ENCODE measurements at places on chromosomes 3 and 15.

DNA sequence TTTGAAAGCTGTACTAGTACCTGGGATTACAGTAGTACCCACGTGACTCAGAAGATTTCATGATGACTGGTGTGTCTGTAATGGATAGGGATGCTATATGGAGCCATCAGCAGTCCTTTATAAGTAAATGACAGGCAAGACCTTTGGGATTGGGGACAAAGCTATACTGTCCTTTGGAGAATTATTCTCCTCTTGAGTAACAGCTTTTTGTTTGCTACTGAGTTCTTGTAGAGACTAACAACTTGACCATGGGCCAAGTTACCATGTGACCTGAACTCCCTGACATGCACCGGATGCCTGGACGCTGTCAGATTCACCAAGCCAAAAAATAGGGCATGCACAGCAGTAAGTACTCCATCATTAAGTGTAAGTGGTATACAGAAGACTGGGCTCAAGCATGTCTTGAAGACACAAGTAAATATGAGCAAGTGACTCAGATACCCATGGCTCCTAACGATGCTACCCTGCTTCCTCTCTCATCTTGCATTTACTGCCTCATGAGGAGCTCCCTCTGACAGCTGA is 12.9 kb downstream of the SEC11A start:
- no peak for DNase-seq

- DNase-seq, result no peak
These were observed 146.4 kb downstream of the ROBO2 start for GRCh38 chr3:77186319-77186718.

DNA sequence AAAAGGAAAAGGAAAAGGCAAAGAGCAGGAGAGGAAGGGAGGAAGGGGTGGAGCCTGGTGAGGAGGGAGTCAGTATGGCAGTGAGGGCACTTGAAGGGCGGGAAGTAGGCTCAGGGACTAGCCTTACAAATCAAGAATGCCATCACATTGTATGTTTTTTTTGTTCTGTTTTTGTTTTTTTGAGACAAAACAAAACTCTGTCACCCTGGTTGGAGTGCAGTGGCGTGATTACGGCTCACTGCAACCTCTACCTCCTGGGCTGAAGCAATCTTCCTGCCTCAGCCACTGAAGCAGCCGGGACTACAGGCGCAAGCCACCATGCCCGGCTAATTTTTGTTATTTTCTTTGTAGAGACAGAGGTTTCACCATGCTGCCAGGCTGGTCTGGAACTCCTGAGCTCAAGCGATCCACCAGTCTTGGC is 10.5 kb upstream of the PIK3CB start:
- DNase-seq, result no peak

- DNase-seq, result no peak
These were observed 105.5 kb upstream of the IL12A start for GRCh38 chr3:159882790-159883779.

- DNase-seq, result no peak
These were observed 130.1 kb downstream of the EDEM1 start for GRCh38 chr3:5317557-5317956.

- DNase-seq, result no peak
These were observed 242.2 kb downstream of the SLCO3A1 start for GRCh38 chr15:92095693-92096092.

GRCh38 chr3:9247361-9247940 is 2.0 kb downstream of the SRGAP3 start:
- DNase-seq, result no peak

- DNase-seq, result no peak
These were observed 213.9 kb upstream of the RBMS3 start for GRCh38 chr3:29067007-29067406.

GRCh38 chr15:76107169-76107568 is 47.4 kb downstream of the TMEM266 start:
- DNase-seq, result no peak

- DNase-seq, result no peak
These were observed at the start of gene WWTR1 for GRCh38 chr3:149657926-149658743. TSS of gene WWTR1 (minus strand) at chr3:149658025. CDS start at chr3:149657306, 719 bp downstream.

Data from NCI-H1694 treated with DMSO at 0.1 percent for 48 hours (cell line).